ENCODE measurements at places on chromosomes 3 and 15. TPM values are rescaled to one million over a fixed set of nuclear protein-coding genes. Genes with fewer than 3 reads are reported as not detected.

- peak overlapping the region; percentile 33 for H3K27ac ChIP-seq
- peaks cover 11% of the 10 kb centered on the region for H3K4me1 ChIP-seq
- no peaks in the 10 kb centered on the region for H3K27me3 ChIP-seq
- no peak overlapping the region for H3K4me3 ChIP-seq
- peaks cover 5% of the 10 kb centered on the region for H3K36me3 ChIP-seq
Measured at GRCh38 chr3:187719628-187720336, 17.4 kb upstream of the RTP2 start.

GRCh38 chr3:192920411-192920810 lies 2.8 kb upstream of the MB21D2 start:
- no peaks in the 10 kb centered on the region for H3K4me1 ChIP-seq
- H3K4me3 ChIP-seq = no peak overlapping the region
- no peaks in the 10 kb centered on the region for H3K36me3 ChIP-seq
- no peak for DNase-seq
- H3K27ac ChIP-seq = no peak overlapping the region
- no peaks in the 10 kb centered on the region for H3K27me3 ChIP-seq

The GOLGA8G gene
- not detected for total RNA-seq

DNA sequence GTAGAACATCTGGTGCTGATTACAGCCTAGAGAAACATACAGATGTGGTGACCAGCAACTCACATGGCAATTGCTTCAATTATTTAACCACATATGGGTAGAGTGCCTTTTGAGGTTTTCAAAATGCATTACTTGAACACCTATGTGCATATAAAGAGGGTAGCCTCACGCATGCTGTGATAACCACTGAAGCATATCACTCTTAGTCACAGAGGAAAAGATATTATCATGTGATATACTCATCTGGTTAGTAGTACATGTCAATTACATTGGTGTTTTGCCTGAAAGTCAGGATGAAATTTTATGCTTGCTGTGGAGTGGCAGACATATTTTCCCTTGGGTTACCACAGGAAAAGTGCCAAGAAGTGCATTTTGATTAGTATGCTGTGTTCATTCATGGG lies 459.3 kb upstream of the AGTR1 start:
- no peak for DNase-seq
- no peaks in the 10 kb centered on the region for H3K27me3 ChIP-seq
- H3K27ac ChIP-seq = no peak overlapping the region

DNA sequence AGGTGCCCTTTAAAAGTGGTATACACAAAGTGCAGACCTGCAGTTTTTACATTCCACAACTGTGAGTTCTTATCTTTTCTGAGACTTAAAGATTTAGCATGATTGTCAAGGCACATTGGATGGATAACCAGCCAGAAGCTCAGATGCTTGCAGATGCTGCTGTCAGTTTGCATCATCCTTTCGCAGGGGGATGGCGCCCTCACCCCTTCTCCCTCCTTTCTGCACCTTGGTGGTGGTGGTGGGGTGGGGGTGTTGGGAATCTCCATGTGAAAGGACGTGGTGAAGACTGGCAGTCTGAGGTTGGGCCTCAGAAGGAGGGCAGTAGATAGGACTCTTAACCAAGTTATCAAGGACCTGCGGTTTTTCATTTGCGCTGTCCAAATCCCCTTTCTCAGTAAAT lies 309.6 kb upstream of the SEMA6D start:
- no peaks in the 10 kb centered on the region for H3K36me3 ChIP-seq
- no peak overlapping the region for H3K4me3 ChIP-seq
- H3K27me3 ChIP-seq = no peaks in the 10 kb centered on the region
- no peak for DNase-seq

GRCh38 chr3:162602619-162603018 lies 1106.0 kb downstream of the OTOL1 start:
- H3K27me3 ChIP-seq = no peaks in the 10 kb centered on the region
- no peak overlapping the region for H3K27ac ChIP-seq
- no peak overlapping the region for H3K4me3 ChIP-seq
- DNase-seq = no peak

DNA sequence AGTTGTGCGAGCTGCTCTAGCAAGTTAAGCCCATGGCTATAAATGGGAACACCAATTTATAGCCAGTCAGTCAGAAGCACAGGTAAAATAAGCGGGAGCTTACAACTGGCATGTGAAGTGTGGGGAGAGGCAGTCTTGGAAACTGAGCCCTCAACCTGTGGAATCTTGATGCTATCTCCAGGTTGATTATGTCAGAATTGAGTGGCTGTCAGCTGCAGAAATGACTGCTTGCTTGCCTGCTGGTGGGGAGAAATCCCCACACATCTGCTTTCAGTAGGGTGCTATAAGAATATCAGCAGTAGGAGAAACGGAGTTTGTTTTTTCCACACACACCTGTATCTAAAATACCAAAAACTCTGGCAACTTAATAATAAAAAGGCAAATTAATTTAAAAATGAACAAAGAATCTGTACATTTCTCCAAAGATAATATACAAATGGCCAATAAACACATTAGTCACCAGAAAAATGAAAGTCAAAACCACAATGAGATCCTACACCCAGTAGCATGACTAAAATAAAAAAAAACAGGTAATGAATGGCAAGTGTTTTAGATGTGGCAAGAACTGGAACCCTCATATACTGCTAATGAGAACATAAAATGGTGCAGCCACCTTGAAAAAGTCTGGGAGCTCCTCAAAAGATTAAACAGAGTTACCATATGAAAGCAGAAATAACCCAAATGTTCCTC lies 26.0 kb upstream of the MAP4 start:
- peak overlapping the region; percentile 9 for H3K27ac ChIP-seq
- H3K4me1 ChIP-seq = peaks cover 51% of the 10 kb centered on the region
- H3K36me3 ChIP-seq = no peaks in the 10 kb centered on the region
- H3K4me3 ChIP-seq = no peak overlapping the region
- no peaks in the 10 kb centered on the region for H3K27me3 ChIP-seq

The GOLGA8S gene
- total RNA-seq = 0.15 TPM

All from HCT116 (cell line).